ENCODE measurements at places on chromosomes 12 and 14.
A peak's percentile ranks its signal among the peaks of the same experiment; 100 is the strongest.

GRCh38 chr12:56517854-56518253, 3.8 kb upstream of the RBMS2 start:
- no peak for DNase-seq

DNA sequence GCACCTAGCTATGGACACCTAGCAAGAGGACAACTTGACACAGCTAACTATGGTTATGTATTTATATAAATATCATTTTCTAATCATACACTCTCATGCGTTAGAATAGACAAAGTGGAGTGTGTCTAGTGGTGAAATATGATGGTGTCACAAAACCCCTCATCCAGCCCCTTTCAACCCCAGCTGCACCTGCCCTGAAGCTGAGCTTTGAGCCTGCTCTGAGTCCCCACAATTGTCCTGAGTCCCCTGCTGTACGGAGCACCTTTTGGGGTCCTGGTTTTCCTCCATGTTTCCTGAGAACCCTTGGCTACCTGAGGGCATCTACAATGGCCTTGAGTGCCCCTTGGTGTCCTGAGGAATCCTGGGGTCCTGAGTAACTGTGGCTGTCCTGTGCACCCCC, 1072.8 kb downstream of the TMEM121 start:
- DNase-seq: no peak

DNA sequence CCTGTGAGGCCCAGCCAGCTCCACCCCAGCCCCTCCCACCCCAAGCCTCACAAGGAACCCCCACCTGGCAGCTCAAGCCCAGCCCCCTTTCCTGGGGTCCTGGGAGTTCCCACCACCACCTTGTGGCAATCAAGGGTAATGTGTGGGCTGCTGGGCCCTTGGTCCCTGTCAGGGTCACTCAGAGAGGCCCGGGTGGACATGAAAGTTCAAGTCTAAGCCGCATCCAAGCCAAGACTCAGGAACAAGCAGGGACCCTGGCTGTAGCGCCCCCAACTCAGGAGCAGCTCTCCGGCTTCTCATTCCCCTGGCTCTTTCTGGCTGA, 106.4 kb upstream of the C14orf180 start:
- no peak for DNase-seq

DNA sequence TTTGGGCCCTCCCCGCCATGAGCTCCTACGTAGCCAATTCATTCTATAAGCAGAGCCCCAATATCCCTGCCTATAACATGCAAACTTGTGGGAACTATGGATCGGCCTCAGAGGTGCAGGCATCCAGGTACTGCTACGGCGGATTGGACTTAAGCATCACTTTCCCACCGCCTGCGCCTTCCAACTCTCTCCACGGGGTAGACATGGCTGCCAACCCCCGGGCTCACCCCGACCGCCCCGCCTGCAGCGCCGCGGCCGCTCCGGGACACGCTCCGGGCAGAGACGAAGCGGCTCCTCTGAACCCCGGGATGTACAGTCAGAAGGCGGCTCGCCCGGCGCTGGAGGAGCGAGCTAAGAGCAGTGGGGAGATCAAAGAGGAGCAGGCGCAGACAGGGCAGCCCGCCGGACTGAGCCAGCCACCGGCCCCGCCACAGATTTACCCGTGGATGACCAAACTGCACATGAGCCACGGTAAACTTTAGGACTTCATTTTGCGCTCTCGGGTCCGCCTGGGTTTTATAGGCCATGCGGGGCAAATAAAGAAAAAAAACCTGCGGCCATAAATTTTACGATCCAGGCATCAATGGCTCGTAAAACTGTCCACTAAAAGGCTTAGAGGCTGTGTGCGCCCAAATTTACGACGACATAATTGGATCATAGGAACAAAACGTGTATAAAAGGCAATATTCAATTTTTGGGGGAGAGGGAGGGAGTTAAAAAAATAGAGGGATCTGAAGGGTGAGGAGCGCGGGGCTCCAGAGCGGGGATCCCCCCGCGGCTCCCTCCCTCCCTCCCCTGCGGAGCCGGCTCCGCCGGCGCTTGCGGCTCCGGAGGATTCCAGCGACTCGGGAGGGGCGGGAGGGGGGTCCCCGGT, 493 bp downstream of the HOXC5 start:
- DNase-seq: peak; percentile 67

- no peak for DNase-seq
Observed at GRCh38 chr12:111434049-111434448, 28.3 kb downstream of the SH2B3 start.

DNA sequence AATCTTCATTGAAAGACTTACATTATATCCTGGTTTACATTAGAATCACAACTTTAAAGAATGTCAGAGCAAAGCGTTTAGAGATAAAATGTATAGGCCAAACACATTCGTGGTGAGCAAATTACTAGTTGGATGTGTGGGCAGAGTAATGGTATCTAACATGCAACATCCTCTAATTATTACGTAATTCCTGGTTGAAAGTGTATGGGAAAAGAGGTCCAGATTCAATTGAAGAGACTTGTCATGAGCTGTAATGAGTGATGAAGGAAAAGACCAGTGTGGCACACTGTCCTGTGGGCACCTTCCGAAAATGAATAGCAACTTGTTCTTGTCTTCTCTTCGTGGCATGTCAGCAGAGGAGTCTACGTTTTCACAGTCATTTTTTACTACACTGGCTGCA, 192.8 kb downstream of the LRIG3 start:
- no peak for DNase-seq

GRCh38 chr14:33412450-33412849, 473.8 kb downstream of the NPAS3 start:
- DNase-seq: no peak

GRCh38 chr14:23319746-23320583, 1.3 kb upstream of the PABPN1 start:
- no peak for DNase-seq

- DNase-seq: no peak
Observed at GRCh38 chr12:115403689-115404088, 719.7 kb upstream of the TBX3 start.

- no peak for DNase-seq
Observed at GRCh38 chr14:31029016-31029970, 3.1 kb upstream of the STRN3 start.

DNA sequence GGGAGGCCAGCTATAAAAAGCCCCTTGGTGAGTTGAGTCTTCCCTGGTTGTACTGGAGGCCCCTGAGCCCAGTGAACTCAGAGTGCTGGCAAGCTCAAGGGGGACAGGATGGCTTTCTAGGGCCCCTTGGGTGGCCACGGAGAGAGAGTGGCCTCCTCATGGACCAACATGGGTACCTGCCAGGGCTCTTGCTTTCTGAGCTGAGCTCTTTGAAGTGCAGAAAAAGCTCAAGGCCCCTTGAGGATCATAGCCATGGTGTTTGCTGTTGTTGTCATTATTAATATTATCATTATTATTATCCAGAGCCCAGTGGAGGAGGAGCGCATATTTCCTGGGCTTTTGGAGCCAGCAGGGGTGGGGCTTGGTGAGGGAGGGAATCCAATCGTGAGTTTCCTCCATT, 6.7 kb downstream of the RNFT2 start:
- no peak for DNase-seq

- DNase-seq: no peak
Observed at GRCh38 chr12:67925552-67925951, 63.7 kb upstream of the IFNG-AS1 start.
